ENCODE measurements at places on chromosomes 7 and 10.
A peak's percentile ranks its signal among the peaks of the same experiment; 100 is the strongest.

- no peak for DNase-seq
These were observed 3.2 kb upstream of the VSIR start for GRCh38 chr10:71776481-71776925.

DNA sequence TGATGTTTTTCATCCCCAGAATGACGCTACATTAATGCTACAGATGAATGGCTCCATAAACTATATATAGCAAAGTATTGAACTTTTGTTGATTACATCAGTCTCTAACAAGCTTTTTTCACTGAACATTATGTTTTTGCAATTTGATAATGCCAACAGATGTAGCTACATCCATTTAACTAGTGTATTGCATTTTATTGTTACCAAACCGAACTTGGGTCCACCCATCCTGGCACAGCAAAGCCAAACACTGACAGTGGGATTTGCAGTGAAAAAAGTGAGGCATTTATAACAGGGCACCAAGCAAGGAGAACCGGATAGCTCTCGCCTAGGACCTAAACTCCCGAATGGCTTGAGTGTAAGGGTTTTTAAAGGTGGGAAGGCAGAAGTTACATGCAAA, 182.8 kb upstream of the TNS3 start:
- DNase-seq: no peak

GRCh38 chr10:73585327-73585726, 5.8 kb downstream of the USP54 start:
- DNase-seq: no peak

DNA sequence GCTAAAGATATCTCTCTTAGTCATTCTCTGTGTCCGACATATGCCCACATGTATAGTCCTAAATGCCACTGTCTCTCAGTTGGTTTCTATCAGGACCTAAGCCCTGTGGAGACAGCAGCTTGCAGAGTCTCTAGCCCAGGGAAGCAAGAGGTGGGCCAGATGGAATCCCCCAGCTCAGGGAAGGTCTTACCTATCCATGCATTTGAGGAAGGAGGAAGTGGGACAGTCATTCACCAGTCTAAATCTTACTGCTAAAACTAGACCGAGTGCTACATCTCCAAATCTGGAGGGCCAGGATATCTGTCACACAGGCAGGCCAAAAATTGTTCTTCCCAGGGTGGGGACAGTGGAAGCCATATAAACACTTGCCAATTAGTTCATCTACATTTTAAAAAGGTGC, 26.4 kb upstream of the HERPUD2 start:
- no peak for DNase-seq

DNA sequence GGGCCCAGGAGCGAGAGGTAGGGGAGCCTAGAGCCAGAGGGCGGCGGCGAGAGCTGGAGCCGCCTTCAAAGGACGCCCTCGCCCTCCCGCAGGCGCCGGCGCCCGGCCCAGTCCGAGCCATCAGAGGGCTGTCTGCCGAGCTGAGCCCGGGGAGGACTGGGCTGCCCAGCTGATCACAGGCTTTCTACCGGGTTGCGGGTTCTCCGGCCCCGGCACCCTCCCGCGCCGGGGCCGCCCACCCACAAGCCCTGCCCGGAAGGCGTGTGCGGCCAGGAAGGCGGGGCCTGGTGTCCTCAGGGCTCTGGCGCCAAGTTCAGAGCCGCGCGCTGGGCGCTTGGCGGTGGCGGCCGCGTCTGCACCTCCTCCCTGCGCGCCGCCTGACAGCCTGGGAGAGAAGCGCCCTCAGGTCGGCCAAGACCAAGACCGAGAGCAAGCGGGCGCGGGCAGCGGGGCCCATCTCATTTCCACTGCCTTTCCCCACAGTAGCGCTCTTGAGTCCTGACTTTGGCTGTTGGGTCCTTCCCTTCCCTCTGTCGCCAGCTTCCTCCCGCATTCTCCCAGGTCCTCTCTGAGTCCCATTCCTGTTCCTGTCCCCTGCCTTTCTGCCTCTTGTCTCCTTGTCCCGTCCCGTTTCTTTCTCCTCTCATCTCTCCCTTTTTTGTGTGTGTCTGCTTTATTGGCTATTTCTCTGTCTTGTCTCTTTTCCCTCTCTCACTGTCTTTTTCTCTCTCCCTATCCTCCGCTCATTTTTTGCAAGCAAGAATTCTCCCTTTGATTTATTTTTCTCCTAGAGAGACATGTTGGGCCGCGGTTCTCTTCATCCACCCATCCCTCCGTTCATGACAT, 60.6 kb upstream of the MSMB start:
- peak; percentile 65 for DNase-seq

GRCh38 chr10:67603701-67604100, 92.3 kb downstream of the CTNNA3 start:
- DNase-seq: no peak
